ENCODE measurements at places on chromosomes 5 and 9.

DNA sequence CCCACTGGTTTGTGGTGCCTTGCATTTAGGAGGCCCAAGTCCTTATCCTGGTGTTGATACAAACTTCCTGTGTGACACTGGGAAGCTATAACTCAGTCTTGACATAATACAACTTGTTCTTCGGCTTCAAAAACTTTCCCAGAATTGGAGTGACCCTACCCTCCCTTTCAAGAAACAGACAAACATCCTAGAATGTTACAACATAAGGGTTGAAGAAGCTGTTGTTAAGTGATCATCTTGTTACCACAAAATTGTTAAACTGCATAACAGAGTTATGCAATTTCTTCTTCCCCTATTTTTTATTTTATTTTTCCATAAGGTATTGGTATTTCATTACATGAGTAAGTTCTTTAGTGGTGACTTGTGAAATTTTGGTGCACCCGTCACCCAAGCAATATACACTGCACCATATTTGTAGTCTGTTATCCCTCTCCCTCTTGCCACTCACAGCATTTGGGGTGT is 21.3 kb downstream of the TLR4 start:
- no peaks in the 10 kb centered on the region for H3K27me3 ChIP-seq
- H3K36me3 ChIP-seq = no peaks in the 10 kb centered on the region
- no peak for DNase-seq
- peaks cover 3% of the 10 kb centered on the region for H3K4me1 ChIP-seq

DNA sequence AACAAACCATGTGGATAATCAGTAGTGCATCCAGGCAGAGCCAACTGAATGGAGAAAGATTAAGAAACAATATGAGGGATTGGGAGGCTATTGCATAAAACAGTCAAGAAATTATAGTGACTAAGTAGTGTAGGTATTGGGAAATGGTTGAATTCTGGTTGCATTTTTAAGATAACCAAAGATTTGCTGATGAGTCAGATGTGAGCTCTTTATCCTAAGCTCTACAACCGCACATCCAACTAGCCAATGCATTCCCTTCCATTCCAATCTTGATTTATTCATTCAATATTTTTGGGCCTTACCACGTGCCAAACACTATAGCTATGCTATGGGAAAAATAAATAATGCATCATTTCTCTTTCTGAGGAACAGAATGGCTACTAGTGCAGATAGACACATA is 524.5 kb upstream of the RGMB start:
- H3K36me3 ChIP-seq = no peaks in the 10 kb centered on the region
- no peak overlapping the region for H3K4me3 ChIP-seq
- DNase-seq = peak; percentile 96
- no peaks in the 10 kb centered on the region for H3K27me3 ChIP-seq

DNA sequence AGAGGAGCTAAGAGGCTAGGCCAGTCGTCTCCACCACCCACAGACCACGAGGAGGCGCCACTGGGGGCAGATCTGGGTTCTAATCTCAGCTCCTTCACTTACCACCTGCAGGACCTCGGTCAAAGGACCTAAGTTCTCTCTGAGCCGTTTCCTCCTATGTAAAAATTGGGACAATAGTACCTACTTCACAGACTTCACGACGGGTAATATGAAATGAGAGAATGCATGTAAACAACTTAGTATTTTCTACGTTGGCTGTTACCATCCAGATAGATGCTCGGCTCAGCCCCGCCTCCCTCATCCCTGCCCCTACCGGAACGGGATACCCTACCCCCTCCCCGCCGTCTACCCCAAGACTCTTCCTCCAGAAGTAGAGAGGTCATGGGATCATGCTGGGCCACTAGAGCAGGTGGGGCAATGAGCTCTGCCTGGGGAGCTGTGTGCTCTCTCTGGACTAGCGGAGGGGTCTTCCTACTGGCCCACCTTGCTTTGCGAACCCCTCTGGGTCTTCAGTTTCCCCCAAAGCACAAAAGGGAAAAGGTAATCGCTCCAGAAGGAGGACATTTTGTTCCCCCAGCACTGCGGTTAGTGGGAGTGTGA is 541 bp downstream of the GNPDA1 start:
- no peaks in the 10 kb centered on the region for H3K36me3 ChIP-seq
- H3K4me1 ChIP-seq = peaks cover 28% of the 10 kb centered on the region
- H3K4me3 ChIP-seq = peak overlapping the region; percentile 80
- H3K27me3 ChIP-seq = no peaks in the 10 kb centered on the region
- DNase-seq = no peak
- H3K27ac ChIP-seq = peak overlapping the region; percentile 50

- peaks cover 39% of the 10 kb centered on the region for H3K4me1 ChIP-seq
- no peak overlapping the region for H3K4me3 ChIP-seq
- H3K27me3 ChIP-seq = no peaks in the 10 kb centered on the region
- DNase-seq = peak; percentile 55
Measured at GRCh38 chr9:16341177-16341576, 529.3 kb downstream of the BNC2 start.

DNA sequence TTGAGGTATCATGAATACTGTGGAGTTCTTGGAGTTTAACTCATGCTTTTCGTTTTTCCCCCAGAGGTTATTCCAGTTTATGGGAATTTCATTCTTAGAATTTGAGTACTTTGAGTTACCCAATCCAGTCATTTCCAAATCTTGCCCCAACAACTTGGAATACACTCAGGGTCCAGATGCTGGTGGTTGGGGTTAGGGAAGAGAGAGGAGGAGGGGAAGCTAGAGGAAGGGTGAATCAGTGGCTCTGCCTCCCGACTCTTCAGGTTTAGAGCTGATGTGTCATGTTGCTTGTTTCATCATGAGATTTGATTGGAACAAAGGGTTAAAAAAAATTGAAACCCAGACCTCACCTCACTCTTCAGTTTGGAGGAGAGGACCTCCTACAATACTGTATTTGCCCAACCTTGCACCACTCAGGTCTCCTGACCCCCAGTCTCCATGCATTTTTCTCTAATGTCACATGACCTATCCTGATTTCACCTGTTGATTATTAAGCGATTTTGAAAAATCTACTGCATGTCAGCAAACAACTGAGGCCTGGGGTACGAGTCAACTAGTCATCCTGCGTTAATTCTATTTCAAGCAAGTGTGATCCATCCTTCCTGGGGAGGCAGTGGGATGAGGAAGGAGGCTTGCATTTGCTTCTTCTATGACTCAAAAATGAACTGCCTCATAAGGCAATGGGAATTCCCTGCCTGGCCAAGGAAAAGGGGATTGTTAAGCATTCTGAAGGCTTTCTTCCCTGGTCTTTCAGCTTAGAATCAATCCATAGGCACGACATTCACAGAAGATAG is 6.2 kb upstream of the SLC1A3 start:
- no peaks in the 10 kb centered on the region for H3K36me3 ChIP-seq
- peaks cover 3% of the 10 kb centered on the region for H3K27me3 ChIP-seq
- H3K27ac ChIP-seq = no peak overlapping the region
- no peak overlapping the region for H3K4me3 ChIP-seq

DNA sequence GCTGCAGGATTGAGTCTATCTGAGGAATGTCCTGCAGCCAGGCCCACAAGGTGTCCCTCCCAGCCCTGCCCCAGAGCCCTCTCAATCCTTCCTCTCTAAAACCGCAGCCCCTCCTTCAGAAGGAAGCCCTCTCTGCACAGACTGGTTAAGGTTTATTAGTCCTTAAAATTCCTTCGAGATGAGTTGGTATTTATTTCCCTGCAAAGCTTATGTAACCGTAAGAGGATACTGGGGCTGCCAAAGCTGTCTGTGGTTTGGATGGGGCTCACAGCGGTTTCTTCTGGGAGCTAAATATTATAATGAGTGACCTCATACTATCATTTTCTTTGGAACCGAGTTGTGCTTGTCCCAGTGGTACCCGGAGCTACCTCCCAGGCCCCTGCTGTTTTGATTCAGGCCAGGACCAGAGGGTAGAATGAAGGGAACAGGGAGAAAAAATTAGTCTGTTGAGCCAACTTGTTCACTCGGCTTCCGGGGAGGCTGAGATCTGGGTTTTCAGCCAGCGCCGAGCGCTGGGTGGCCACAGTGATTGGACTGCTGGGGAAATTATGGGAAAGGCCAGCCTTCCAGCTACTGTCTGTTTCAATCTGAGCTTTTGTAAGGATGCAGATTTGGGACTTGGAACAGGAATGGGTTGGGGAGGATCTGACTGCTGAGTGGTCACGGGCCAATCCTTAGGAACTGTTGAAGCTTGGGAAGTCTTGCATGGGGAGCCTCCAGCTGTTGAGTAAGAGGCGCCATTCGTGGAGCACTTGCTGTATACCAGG is 107.5 kb downstream of the NDFIP1 start:
- peak overlapping the region; percentile 3 for H3K4me3 ChIP-seq
- H3K27me3 ChIP-seq = peaks cover 5% of the 10 kb centered on the region
- H3K36me3 ChIP-seq = no peaks in the 10 kb centered on the region
- DNase-seq = peak; percentile 99
- H3K27ac ChIP-seq = peak overlapping the region; percentile 49

DNA sequence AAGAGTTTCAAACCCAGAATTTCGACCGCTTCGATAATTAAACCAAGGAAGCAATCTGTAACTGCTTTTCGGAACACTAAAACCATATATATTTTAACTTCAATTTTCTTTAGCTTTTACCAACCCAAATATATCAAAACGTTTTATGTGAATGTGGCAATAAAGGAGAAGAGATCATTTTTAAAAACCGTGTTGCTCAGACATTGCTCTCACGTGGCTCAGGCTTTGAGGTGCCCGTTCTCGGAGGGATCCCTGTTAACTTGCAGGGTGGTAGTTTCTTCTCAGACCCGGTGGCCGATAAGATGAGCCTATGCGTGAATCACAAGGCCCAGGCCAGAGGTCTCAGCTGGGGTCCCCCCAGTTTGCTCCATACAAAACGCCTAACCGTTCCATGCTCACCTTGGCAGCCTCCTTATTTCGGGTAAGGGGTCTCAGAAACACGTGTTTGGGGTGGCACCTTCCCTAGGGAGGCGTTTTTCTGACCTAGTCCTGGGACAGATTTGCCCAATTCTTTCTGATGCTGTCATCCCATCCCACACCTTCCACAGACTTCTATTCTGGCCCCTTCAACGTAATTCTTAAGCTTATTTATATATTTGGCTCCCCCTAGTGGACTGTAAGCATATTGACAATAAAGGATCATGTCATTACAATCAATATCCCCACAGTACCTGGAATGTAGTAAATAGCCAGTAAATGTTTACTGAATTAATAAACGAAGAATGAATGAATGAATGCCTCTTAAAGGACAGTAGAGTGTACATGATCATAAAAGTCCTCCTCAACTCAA is 48.1 kb downstream of the THBS4 start:
- DNase-seq = peak; percentile 68
- H3K4me1 ChIP-seq = peaks cover 3% of the 10 kb centered on the region
- no peaks in the 10 kb centered on the region for H3K36me3 ChIP-seq
- peak overlapping the region; percentile 25 for H3K4me3 ChIP-seq

DNA sequence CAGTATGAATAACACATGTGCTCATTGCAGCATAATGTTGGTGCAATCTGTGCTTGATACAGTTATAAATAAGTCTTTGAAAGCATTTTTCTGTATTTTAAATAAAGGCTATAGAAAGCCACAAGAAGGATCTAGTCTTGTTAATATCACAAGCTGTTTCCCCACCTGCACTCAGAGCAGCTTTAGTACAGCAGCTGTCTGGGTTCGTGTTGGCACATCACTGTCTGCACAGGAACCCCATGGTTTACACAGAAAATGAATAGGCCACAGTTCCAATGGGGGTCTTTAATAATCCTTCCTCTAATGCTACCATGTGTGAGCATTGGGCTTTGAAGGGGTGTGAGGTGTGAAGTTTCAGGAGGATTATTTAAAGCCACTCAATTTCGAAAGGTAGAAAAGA is 2269.7 kb downstream of the MAT2B start:
- no peaks in the 10 kb centered on the region for H3K4me1 ChIP-seq
- no peak for DNase-seq
- H3K27me3 ChIP-seq = no peaks in the 10 kb centered on the region
- H3K4me3 ChIP-seq = no peak overlapping the region
- H3K27ac ChIP-seq = no peak overlapping the region
- no peaks in the 10 kb centered on the region for H3K36me3 ChIP-seq

DNA sequence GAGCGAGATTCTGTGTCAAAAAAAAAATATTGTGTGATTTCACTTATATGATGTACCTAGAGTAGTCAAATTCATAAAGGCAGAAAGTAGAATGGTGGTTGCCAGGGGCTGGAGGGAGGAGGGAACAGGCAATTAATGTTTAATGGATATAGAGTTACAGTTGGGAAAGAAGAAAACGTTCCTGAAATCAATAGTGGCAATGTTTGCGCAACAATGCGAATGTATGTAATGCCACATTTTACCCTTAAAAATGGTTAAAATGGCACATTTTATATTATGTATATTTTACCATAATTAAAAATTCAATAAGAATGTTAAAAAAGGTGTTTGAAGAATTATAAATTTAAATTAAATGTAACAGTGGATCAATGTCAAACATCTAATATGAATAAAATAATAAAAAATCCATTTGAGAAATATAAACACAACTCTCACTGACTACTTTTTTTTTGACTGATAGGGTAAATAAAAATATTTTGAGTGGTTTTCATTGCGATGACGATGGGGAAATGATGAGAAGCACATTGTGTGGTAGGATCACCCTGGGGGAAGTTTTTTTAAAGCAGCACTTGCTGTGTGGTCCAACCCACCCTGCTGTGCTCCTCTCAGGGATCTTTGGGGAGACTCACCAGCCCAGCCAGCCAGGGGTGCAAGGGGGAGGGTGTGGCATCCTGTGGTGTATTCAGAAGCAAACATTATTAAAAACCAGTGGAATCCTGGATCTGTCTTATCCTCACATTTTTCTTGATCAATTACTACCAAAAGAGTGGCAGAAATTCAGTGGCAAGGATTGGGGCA is 4.3 kb downstream of the FYB1 start:
- no peak overlapping the region for H3K27ac ChIP-seq
- no peaks in the 10 kb centered on the region for H3K4me1 ChIP-seq
- DNase-seq = no peak
- H3K36me3 ChIP-seq = no peaks in the 10 kb centered on the region
- peaks cover 2% of the 10 kb centered on the region for H3K27me3 ChIP-seq
- no peak overlapping the region for H3K4me3 ChIP-seq

DNA sequence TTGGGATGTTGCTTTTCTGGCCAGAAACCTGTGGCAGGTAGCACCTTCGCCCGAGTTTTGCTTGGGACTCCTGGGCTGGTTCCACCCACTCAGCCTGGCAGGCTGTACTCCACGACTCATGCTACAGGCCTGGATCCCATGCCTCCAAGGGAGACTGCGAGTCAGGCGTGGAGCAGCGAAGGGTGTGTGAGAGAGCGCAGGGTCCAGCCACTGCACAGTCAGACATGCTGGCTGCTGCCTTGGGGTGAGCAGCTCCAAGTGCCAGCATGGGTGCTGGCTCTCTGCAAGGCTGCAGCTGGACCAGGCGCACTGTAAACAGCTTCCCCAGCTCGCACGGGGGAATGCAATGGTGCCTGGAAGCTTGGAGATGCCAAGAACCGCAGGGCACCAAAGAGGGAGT is 249.6 kb upstream of the EDIL3 start:
- no peaks in the 10 kb centered on the region for H3K4me1 ChIP-seq
- H3K4me3 ChIP-seq = no peak overlapping the region
- H3K27me3 ChIP-seq = no peaks in the 10 kb centered on the region
- no peaks in the 10 kb centered on the region for H3K36me3 ChIP-seq
- peak; percentile 10 for DNase-seq

DNA sequence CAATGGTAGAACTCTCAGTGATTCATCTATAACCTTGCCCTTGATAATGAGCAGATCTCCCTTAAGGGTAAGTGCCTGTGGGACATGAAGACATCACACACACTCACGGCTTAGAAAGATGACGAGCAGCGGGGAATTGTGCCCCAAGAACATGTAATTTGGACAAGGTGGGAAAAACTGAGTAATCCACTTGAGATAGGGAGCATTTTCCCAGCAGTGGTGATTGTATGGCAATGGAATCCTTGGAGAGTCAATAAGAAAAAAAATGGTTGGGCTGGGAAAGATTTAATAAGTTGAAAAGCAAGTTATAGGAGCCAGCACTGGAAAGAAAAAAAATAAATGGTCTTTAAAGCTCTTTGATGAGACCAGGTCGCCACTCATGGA is 193.1 kb downstream of the GLIS3 start:
- peak; percentile 97 for DNase-seq
- peaks cover 24% of the 10 kb centered on the region for H3K4me1 ChIP-seq
- peak overlapping the region; percentile 89 for H3K27ac ChIP-seq
- no peaks in the 10 kb centered on the region for H3K27me3 ChIP-seq
- H3K4me3 ChIP-seq = no peak overlapping the region

Data from astrocyte (in vitro differentiated cells and primary cell).